ENCODE measurements at places on chromosomes 2 and 18. TPM values are rescaled to one million over a fixed set of nuclear protein-coding genes. Genes with fewer than 3 reads are reported as not detected.

DNA sequence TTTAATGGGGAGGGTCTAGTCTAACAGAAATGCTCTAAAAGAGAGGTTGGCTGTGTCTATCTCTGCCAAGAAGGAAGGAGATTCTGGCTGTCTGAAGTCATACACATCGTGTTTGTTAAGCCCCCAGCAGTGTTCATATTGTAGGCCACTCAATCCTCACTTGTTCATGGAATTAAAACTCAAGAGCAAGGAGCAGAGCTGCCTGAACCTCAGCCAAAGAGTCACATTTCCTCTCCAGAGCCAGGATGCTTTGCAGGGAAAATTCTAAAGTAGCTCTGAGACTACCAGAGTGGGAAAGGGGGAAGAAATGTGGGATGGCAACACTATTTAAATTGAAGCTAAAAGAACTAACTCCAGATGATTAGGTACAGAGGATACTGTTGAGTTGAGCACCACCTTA, 190.7 kb upstream of the CXCR4 start:
- DNase-seq: no peak

Gene COBLL1
- 4.3 TPM for total RNA-seq

Gene PXDN
- 13.4 TPM for total RNA-seq

DNA sequence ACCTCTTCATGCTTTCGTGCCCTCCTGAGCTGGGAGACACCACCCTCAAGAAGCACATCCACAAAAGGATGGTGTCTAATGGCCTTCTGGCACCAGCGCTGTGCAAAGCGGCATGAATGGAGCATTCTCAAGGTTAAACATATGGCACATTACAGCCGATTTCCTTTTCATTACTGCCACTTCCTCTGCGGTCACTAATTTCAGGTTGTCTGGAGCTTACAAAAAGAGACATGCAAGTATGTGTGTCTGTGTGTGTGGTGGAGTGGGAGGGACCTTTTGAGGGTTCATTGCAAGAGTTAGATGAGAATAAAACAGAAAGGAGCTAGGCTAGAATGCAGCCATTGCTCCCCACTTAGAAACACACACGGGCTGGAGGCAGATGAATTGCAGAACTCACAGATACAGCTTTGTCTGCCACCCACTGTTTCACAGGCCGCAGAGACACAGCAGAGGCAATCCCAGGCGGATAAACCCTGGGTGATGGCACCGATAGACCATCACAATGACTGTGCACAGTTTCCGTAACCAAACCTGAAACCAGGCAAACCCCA, 76.0 kb downstream of the TGIF1 start:
- DNase-seq: no peak

DNA sequence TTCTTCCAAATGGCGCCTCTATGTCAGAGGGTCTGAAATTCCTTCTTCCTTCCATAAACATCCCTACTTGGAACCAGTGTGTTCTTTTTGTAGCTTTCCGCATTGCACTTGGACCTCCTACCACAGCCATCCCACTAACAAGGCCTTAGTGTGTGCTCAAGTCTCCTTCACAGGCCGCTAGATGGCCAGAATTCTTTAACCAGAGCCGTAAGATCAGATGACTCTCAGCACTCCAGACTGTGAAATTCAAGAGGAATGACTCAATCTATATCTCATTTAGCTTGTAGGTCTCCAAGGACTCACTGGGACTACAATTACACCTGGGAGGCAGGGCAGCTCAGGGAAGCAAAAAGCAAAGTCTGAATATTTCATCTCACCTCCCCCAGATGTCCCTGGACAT, 298.9 kb downstream of the EIPR1 start:
- DNase-seq: no peak

GRCh38 chr2:3233877-3234276, 143.7 kb downstream of the EIPR1 start:
- no peak for DNase-seq

Gene DAW1
- not detected for total RNA-seq

GRCh38 chr2:149002891-149003740, 35.4 kb upstream of the LYPD6B start:
- DNase-seq: no peak
